Hepatocyte (in vitro differentiated cells): ENCODE measurements at places on chromosomes 2 and 18. TPM values are rescaled to one million over a fixed set of nuclear protein-coding genes. Genes with fewer than 3 reads are reported as not detected.

DNA sequence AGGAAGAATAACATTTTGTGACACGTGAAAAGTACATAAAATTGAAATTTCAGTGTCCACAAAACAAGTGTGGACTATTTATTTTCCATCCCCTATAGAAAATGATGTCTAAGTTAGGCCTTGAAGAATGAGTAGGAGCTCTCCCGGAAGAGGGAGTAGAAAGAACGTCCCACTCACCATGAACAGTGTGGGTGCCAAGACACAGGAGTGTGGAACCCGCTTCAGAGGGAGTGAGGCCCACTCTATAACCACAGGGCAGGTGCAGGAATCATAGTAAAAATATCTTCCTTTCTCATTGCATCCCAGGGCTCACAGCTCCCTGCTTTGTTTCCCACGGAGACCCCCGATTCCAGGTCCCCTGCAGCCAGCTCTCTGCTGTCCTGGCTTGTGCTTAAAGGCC is 5.2 kb downstream of the KCNF1 start:
- no peak overlapping the region for H3K4me3 ChIP-seq
- DNase-seq, result no peak
- H3K27me3 ChIP-seq, result peaks cover 12% of the 10 kb centered on the region
- no peaks in the 10 kb centered on the region for H3K36me3 ChIP-seq
- no peak overlapping the region for H3K27ac ChIP-seq

GRCh38 chr2:137190411-137191195 is 425.3 kb downstream of the THSD7B start:
- no peaks in the 10 kb centered on the region for H3K36me3 ChIP-seq
- no peak overlapping the region for H3K27ac ChIP-seq
- no peak for DNase-seq

Gene FAP
- polyA plus RNA-seq, result 38.1 and 40.4 TPM in 2 replicates

- peaks cover 33% of the 10 kb centered on the region for H3K4me1 ChIP-seq
- peak overlapping the region; percentile 95 for H3K27ac ChIP-seq
- no peak for DNase-seq
- H3K36me3 ChIP-seq, result no peaks in the 10 kb centered on the region
- H3K4me3 ChIP-seq, result peak overlapping the region; percentile 72
Measured at GRCh38 chr2:20048488-20049448, 2.7 kb downstream of the LAPTM4A start.

Gene UCN
- polyA plus RNA-seq, result 1.0 and 2.6 TPM in 2 replicates

- H3K4me3 ChIP-seq, result no peak overlapping the region
- no peaks in the 10 kb centered on the region for H3K36me3 ChIP-seq
- no peaks in the 10 kb centered on the region for H3K4me1 ChIP-seq
- H3K27ac ChIP-seq, result no peak overlapping the region
- no peak for DNase-seq
Measured at GRCh38 chr2:201797175-201797840, 9.0 kb upstream of the CDK15 start.

GRCh38 chr2:175187378-175187777 is 5.9 kb upstream of the ATP5MC3 start:
- H3K4me3 ChIP-seq, result no peak overlapping the region
- no peak overlapping the region for H3K27ac ChIP-seq
- no peaks in the 10 kb centered on the region for H3K4me1 ChIP-seq
- peak; percentile 10 for DNase-seq
- no peaks in the 10 kb centered on the region for H3K27me3 ChIP-seq

- no peaks in the 10 kb centered on the region for H3K4me1 ChIP-seq
- no peak overlapping the region for H3K4me3 ChIP-seq
- H3K27ac ChIP-seq, result no peak overlapping the region
- no peaks in the 10 kb centered on the region for H3K36me3 ChIP-seq
- DNase-seq, result no peak
Measured at GRCh38 chr2:141439524-141439923, 691.3 kb downstream of the LRP1B start.

Gene UGT1A4
- polyA plus RNA-seq, result not detected in 2 replicates

GRCh38 chr2:31138037-31138962 is at the start of gene GALNT14:
Gene GALNT14 (minus strand): TSS chr2:31138440. CDS start chr2:31138086, 354 bp downstream.
- DNase-seq, result peak; percentile 81
- H3K27ac ChIP-seq, result no peak within 1 kb of the TSS
- peaks cover 4% of the 10 kb centered on the region for H3K4me1 ChIP-seq

Gene MARCHF4
- polyA plus RNA-seq, result 0.28 TPM in 1 of 2 replicates, not detected in the other

Gene TOGARAM2
- polyA plus RNA-seq, result 1.3 and 2.1 TPM in 2 replicates

Gene ADCYAP1
- polyA plus RNA-seq, result 0.31 and 0.40 TPM in 2 replicates

Gene ALK
- 0.06 and 0.16 TPM in 2 replicates for polyA plus RNA-seq

DNA sequence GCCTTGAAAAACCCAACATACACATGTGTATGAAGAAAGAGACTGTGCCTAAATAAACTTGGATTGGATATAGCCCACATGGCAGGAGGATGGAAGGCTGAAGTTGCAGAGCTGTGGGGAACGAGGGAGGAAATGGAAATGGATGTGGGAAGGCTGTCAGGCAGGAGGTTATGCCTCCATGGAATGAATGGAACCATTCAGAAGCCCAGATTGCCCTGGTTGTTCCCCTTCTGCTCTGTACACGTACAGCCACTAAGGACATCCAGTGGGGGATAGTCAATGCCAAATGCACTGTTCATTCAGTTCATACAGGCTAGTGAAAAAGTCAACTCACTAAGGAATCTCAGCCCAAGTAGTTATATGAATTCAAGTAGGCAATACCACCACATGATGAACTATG is 463.7 kb downstream of the TNS1 start:
- H3K4me1 ChIP-seq, result no peaks in the 10 kb centered on the region
- H3K36me3 ChIP-seq, result no peaks in the 10 kb centered on the region
- no peak overlapping the region for H3K4me3 ChIP-seq
- H3K27me3 ChIP-seq, result no peaks in the 10 kb centered on the region

Gene HADHB
- 108 and 133 TPM in 2 replicates for polyA plus RNA-seq

- H3K4me1 ChIP-seq, result peaks cover 7% of the 10 kb centered on the region
- no peak for DNase-seq
- H3K4me3 ChIP-seq, result no peak overlapping the region
- no peak overlapping the region for H3K27ac ChIP-seq
- no peaks in the 10 kb centered on the region for H3K36me3 ChIP-seq
- no peaks in the 10 kb centered on the region for H3K27me3 ChIP-seq
Measured at GRCh38 chr2:69138247-69138772, 125.3 kb downstream of the ANTXR1 start.

DNA sequence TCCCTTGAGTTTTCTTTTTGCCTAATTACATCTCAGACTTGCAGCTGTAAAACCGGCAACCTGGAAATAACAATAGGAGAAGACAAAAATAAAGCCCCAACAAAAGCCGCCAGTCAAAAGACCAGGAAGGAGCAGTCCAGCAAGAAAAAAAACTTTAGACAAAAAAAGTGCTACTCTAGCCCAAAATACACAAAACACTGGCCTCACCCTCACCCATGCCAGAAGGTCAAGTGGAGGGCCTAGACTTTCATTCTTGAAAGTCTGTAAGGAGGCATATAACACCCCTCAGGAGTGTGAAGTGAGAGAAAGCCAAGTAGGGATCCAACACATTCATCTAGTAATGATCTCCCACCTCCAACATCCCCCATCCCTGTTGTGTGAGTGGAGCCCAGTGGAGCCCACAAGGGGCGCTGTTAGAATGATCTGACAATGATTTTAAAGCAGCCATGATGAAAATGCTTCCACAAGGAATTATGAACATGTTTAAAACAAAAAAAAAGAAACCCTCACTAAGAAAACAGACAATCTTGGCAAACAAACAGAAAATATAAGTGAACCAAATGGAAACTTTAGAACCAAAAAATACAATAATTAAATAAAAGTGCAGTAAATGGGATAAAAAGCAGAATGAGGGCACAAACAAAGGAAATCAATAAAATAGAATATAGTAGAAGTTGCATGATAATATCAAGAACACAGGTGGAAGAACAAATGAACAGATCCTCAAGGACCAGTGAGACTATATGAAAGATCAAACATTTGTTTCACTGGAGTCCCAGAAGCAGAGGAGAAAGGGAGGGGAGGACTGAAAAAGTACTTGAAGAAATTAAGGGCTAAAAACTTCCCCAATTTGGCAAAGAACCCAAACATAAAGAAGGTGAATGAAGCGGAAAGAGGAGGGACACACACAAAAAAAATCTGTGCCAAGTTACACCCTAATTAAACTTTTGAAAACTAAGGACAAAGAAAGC is 23.9 kb downstream of the SESTD1 start:
- H3K4me3 ChIP-seq, result no peak overlapping the region
- no peaks in the 10 kb centered on the region for H3K27me3 ChIP-seq
- peaks cover 23% of the 10 kb centered on the region for H3K4me1 ChIP-seq
- no peaks in the 10 kb centered on the region for H3K36me3 ChIP-seq
- H3K27ac ChIP-seq, result peak overlapping the region; percentile 14
- no peak for DNase-seq

GRCh38 chr2:158966312-158966711 is 2.1 kb upstream of the TANC1 start:
- peaks cover 17% of the 10 kb centered on the region for H3K4me1 ChIP-seq
- no peaks in the 10 kb centered on the region for H3K36me3 ChIP-seq
- no peak overlapping the region for H3K4me3 ChIP-seq
- H3K27me3 ChIP-seq, result no peaks in the 10 kb centered on the region

DNA sequence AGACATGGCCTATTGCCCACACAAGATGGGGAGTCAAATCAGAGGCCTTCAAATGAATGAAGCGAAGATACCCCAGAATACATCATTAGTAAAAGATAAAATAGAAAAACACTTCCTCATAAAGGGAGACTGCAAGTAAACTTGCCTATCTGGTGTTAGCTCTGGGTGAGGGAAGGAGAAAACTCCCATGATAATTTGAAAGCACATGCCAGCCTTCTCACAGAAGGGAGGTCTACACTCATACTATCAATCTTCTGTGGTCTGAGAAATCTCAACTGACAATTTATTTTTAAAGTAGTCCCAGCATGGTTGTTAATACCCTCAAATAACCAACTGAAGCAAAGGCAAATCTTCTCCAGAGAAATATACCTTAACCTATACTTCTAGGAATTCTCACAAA is 75.4 kb downstream of the EXOC6B start:
- no peak overlapping the region for H3K27ac ChIP-seq
- DNase-seq, result no peak
- H3K4me3 ChIP-seq, result no peak overlapping the region
- H3K36me3 ChIP-seq, result no peaks in the 10 kb centered on the region

GRCh38 chr2:107669335-107669734 is 157.4 kb upstream of the RGPD4 start:
- no peak overlapping the region for H3K27ac ChIP-seq
- H3K36me3 ChIP-seq, result no peaks in the 10 kb centered on the region
- H3K4me1 ChIP-seq, result no peaks in the 10 kb centered on the region
- H3K4me3 ChIP-seq, result no peak overlapping the region

GRCh38 chr2:85760371-85760770 is 6.6 kb downstream of the ATOH8 start:
- DNase-seq, result no peak
- H3K27ac ChIP-seq, result no peak overlapping the region
- H3K27me3 ChIP-seq, result peaks cover 24% of the 10 kb centered on the region
- no peak overlapping the region for H3K4me3 ChIP-seq
- peaks cover 14% of the 10 kb centered on the region for H3K4me1 ChIP-seq

Gene EMILIN1
- polyA plus RNA-seq, result 109 and 128 TPM in 2 replicates

- H3K36me3 ChIP-seq, result no peaks in the 10 kb centered on the region
- H3K4me3 ChIP-seq, result no peak overlapping the region
- no peaks in the 10 kb centered on the region for H3K27me3 ChIP-seq
- peaks cover 8% of the 10 kb centered on the region for H3K4me1 ChIP-seq
- H3K27ac ChIP-seq, result peak overlapping the region; percentile 87
- no peak for DNase-seq
Measured at GRCh38 chr2:200786423-200786822, 25.3 kb upstream of the BZW1 start.

Gene CTAGE1
- polyA plus RNA-seq, result 0.60 TPM in 1 of 2 replicates, not detected in the other

GRCh38 chr2:232495292-232495691 is 7.7 kb upstream of the ECEL1 start:
- H3K27ac ChIP-seq, result no peak overlapping the region
- DNase-seq, result no peak
- H3K36me3 ChIP-seq, result no peaks in the 10 kb centered on the region
- peaks cover 7% of the 10 kb centered on the region for H3K27me3 ChIP-seq
- H3K4me1 ChIP-seq, result no peaks in the 10 kb centered on the region

Gene ACADL
- polyA plus RNA-seq, result 0.94 and 1.1 TPM in 2 replicates

Gene SLC5A7
- polyA plus RNA-seq, result not detected in 2 replicates

- peaks cover 21% of the 10 kb centered on the region for H3K4me1 ChIP-seq
- no peak overlapping the region for H3K27ac ChIP-seq
- no peaks in the 10 kb centered on the region for H3K27me3 ChIP-seq
Measured at GRCh38 chr18:23354625-23355024, 98.5 kb upstream of the RIOK3 start.

Gene SCG2
- 21.8 and 23.0 TPM in 2 replicates for polyA plus RNA-seq

DNA sequence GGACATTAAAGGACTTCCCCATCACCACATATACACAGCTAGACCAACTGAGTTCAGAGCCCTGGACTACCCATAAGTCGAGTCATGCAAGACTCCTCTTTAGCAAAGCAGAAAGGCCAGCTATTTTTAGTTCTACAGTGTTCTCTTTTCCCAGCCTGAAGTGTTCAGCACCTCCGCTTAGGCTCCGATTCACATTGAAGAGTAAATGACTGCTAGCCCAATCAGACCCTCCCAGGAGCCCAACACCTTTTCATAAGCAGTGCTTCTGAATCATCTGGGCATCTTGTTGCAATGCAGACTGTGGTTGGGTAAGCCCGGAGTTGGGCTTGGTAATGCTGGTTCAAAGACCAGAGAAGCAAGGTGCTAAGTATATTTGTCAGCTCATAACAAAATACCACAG is 138.6 kb upstream of the MSH6 start:
- H3K27ac ChIP-seq, result no peak overlapping the region
- H3K27me3 ChIP-seq, result no peaks in the 10 kb centered on the region
- no peak for DNase-seq
- no peaks in the 10 kb centered on the region for H3K36me3 ChIP-seq
- H3K4me3 ChIP-seq, result no peak overlapping the region

Gene RND3
- polyA plus RNA-seq, result 110 and 118 TPM in 2 replicates

Gene POTEJ
- not detected in 2 replicates for polyA plus RNA-seq

Gene LIMS4
- 0.31 and 4.3 TPM in 2 replicates for polyA plus RNA-seq

DNA sequence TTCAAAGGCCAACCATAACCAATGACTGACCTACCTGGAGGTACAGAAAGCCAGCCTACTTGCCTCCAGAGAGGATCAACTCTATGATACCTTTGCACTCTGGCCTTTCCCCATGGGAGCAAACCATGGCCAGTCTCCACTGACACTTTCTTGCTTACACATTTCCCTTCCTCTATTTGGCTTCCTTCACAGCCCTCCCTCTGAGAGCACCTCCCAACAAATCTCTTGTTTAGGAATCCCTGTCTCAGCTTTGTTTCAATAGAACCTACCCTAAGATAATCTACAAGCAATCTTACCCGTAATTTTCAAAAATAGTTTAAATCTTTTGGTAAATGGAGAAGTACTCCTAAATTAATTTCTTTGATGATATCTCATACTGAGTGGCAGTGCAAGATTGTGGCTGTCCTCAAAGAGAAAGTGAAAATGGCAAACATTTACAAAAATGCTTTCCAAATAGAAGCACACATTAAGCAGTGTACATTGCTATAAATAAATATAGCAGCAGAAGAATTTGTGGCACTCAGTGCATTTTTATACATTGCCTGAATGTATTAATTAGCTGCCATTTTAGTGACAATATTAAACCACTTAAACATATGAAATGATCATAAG is 140.6 kb downstream of the CCDC148 start:
- no peaks in the 10 kb centered on the region for H3K4me1 ChIP-seq
- no peak for DNase-seq
- H3K4me3 ChIP-seq, result no peak overlapping the region
- H3K27me3 ChIP-seq, result no peaks in the 10 kb centered on the region
